Stimulated activated CD8-positive, alpha-beta memory T cell treated with anti-CD3 and anti-CD28 coated beads, Interleukin-2, amount 100 ng/mL, for 1 hour (primary cell): ENCODE measurements at places on chromosomes 11 and 22.

GRCh38 chr22:47043835-47044721 is 281.6 kb downstream of the TBC1D22A start:
- DNase-seq, result no peak

- no peak for DNase-seq
Measured at GRCh38 chr11:12725863-12726682, 51.9 kb downstream of the TEAD1 start.

- no peak for DNase-seq
Measured at GRCh38 chr11:72066855-72067254, 13.5 kb downstream of the NUMA1 start.

DNA sequence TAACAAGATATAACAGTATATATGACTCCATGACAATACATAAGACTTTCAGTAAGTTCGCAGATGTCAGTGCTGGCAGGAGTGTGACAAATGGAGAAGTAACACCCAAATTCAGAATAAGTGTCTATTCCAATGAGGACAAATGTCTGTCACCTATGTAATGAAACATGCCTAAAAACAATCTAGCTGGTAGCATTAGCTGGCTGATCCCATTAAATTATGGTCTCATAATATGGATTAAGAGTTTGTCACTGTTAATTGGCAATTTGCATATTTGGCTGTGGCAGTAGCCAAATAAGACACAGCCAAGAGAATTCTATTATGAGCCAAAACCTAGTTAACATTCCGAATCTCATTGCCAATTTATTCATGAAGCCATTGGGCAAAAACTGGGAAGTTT is 30.2 kb upstream of the CAVIN3 start:
- DNase-seq, result no peak

- DNase-seq, result no peak
Measured at GRCh38 chr22:29093501-29094300, 20.9 kb downstream of the KREMEN1 start.
